Heart left ventricle (tissue), 16 donors: ENCODE measurements at places on chromosomes 1 and 21.

- DNase-seq, result no peak
Observed at GRCh38 chr1:115133440-115133839, 44.1 kb upstream of the TSPAN2 start.

DNA sequence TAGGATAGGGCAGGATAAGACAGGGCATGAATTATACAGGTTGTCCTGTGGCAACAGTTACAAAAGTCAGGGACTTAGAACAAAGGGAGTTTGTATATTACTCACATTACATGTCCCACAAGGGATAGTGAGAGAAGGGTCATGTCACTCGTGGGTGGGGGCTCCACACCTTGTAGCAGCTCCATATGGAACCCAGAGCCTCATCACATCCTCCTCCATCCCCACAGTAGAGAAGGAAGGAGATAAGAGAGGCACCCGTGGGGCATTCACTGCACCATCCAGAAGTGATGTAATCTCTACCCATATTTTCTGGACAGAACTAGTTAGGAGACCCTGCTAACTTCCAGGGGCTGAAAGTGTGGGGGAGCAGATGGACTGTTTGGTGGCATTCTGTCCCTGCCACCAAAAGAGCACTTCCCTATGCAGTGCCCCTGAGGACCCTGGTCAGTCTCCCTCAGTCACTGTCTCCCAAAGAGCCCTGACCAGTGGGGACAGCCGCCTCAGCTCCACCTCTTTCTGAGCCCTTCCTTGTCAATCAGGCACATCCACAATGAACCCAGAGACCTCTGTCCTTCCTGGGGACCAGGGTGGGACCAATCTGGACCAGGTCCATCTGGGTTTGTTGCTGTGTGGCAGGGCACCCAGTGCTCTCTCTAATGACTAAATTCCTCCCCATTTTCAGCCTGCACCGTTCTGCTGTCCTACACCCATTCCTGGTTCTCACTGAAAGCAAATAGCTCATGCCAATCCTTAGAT is 154.8 kb upstream of the ETV3 start:
- no peak for DNase-seq

DNA sequence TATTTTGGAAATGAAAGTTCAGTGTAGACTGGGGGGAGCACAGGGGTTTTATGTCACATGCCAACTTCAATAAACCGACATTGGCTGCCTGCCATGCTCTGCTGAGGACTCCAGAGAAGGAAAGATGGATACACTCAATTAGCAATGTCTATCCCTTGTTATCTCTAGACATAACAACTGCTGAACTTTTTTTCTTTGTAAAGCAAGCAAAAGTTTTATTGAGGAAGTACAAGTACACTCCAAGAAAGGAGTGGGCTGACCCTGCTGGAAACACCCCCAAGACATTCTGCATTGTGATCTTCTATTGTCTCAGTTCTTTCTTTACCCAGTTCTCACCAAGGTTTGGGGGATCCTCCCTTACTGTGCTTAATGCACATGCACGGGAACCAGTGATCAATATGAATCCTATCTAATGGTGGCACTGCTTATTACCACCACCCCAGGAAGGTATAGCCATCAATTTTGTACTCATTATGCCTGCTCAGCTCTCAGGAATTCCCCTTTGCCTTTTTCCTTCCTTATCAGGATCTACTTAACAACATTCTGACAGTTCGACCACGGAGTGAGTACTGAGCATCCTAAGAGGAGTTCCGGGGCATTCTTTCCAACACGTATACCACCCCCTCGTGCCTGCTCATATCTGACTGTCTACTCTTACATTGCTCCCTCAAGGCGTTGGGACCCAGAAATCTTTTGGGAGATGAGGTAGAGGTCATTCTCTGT is 28.7 kb downstream of the SYNJ1 start:
- no peak for DNase-seq

- DNase-seq, result peak; percentile 18
Observed at GRCh38 chr1:11321656-11322491, 48.9 kb downstream of the UBIAD1 start.

GRCh38 chr1:52343979-52344378 is 22.0 kb downstream of the CC2D1B start:
- no peak for DNase-seq

GRCh38 chr1:24486331-24487065 is 16.1 kb upstream of the RCAN3 start:
- no peak for DNase-seq

GRCh38 chr21:17848228-17848627 is 29.1 kb upstream of the C21orf91 start:
- DNase-seq, result no peak

DNA sequence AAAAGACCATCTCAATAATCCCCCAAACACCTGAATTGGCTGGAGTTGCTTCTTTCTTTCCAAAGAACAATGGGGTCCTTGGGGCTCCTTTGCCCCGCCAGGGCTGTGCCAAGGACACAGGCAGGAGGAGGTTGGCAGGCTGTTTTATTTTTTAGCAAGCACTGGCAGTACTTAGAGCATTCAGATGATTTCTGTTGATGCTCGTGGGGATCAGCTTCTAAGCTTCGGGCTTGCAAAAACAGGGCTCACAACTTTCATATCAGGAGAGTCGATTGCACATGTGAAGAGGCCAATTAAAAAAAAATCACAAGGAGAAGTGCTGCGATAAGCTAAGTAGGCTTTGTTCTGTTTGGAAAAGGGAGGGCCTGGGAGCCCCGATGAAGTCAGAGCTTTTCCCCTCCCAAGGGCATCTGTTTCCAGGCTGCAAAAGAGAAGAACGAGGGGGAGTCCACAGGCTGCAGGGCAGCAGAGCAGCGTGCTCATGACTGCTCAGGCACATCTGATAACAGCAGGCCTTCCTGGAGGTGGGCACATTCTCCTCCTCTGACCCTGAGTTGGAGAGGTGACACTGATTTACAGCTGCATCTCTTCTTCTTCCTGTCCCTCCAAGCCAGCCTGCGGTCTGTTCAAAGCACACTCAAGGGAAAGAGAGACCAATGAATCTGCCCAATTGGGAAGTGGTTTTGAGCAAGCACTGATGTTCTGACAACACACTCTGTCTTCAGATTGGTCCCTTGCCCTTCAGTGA is 27.3 kb upstream of the BCAR3 start:
- DNase-seq, result no peak

- peak; percentile 47 for DNase-seq
Observed at GRCh38 chr1:156148216-156148615, 5.2 kb upstream of the SEMA4A start.

DNA sequence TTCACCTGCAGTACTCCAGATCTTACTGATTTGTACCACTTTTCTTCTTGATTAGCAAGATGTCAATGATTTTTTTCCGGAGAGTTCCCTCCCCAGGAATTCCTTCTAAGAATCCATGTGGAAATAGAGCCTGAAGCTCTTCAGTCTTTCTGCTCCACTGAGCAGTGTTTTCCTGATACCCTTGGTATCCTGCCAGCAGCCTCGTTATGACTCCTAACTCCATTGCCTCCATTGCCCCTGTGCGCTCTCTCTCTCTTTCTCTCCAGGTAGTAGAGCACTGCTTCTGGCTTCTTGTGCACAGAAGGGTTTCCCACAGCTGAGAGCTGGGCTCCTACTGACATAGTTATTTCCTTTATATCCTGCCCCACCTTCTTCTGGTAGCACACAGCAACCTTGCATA is 12.2 kb downstream of the UBE2U start:
- no peak for DNase-seq

GRCh38 chr1:65255656-65256050 is 53.7 kb upstream of the DNAJC6 start:
- DNase-seq, result no peak

- no peak for DNase-seq
Observed at GRCh38 chr1:64519901-64520300, 50.0 kb downstream of the CACHD1 start.

GRCh38 chr1:187226396-187226795 is 397.6 kb downstream of the PLA2G4A start:
- no peak for DNase-seq
